ENCODE measurements at places on chromosomes 6 and 20.

GRCh38 chr6:106124015-106124414 is 37.9 kb downstream of the PRDM1 start:
- no peak for DNase-seq

DNA sequence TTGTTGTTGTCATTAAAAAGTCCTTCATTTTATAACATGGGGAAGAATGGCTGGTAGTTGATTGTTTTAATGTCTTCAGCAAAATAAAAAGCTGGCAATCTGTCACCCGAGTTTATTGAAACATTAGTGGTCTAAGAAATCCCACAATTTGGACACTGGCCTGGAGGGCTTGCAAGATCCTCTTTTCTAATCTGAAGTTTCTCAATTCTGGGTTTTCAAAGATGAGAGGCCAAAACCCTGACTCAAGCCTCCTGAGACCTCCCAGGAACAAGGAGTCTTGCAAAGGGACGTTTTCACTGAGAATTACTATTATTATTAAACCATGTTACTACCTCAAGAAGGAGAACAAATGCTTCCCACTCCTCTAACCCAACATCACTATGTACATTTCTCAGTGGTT is 19.5 kb downstream of the MAP1LC3A start:
- no peak for DNase-seq

DNA sequence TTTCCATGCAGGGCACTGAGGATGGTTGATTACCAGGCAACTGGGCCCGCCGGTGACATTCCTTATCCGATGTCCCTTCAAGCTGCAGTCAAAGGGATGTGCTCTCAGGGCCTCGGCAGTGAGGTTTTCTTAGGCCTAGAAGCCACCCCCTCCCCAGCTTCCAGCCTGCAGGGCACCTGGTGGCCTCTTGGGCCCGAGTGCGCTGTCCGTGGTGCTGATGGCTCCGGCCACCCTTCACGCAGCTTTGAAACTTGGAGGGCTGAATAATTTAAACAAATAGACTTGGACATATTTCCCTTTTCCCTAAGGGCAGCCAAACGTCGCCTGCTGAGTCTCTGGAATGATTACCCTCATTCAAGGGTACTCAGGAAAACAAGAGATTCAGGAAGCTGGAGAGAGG is 8.9 kb upstream of the MLN start:
- peak; percentile 62 for DNase-seq

DNA sequence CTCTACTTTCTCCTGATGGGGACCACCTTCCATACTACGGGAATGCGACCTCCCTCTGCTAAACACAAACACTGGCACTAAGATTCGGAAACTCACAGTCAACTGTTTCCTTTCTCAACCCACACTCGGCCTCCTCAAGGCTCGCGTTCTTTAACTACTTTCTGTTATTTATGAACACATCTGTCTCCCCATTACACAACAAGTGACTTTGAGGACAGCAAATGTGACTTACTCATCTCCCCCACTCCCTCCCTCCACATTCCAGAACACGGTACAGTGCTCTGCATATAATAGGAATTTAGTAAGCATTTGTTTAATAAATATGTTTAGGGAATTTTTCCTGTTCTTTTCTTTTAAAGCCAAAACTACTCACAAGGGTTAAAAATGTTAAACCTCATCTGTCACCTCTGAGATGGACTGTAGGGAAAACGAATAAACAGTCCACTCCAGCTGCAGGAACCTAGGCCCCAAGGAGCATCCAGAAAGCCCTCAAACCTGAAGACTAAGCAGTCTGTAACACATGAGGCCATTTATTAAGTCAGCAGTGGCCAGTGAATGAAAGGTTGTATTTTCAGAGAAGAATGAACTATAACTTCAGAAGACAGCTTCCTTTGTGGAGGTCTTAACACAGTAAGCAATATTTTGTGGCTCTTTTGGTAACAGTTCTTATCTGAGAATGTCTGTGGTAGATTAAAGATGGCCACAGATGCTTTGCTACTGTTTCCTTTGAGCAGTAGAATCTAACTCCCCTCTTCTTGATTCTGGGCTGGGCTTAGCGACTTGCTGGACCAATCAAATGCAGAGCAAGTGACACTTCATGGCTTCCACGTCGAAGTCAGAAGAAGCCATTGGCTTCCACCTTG is 209.6 kb upstream of the DTNBP1 start:
- DNase-seq = no peak
